ENCODE measurements at places on chromosomes 4 and X.

DNA sequence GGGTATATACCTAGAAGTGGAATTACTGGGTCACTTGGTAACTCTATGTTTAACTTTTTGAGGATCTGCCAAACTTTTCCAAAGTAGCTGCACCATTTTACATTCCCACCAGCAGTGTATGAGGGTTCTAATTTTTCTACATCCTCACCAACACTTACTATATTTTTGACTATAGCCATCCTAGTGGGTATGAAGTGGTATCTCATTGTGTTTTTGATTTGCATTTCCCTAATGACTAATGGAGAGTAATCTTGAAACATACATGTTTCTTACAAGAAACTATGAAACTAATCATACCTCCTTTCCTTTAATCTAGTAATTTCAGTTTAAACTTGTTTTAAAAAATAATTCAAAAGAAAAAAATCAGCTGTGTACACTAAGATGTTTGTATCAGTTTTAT is 17.9 kb downstream of the BCLAF3 start:
- DNase-seq, result no peak

GRCh38 chr4:65344278-65344825 is 325.9 kb downstream of the EPHA5 start:
- DNase-seq, result no peak

- no peak for DNase-seq
Observed at GRCh38 chr4:19936476-19936875, 315.2 kb upstream of the SLIT2 start.

DNA sequence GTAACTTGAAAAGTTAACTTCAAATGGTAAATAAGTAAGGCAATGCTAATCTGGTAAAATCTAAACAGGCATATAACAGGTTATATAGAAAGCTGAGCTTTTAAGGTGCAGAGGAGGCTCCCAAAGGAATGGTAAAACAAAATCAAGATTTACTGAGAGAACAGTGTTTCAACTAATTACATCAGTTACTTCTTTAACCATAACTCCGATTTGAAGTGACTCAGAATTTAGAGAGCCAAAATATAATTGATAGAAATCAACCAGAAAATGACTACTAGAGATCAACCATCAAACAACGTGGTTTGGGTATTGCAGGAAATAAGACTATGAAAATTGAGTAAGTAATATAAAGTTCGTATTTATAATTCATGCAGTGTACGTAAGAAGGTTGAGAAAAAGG is 6.9 kb downstream of the G3BP2 start:
- DNase-seq, result no peak

DNA sequence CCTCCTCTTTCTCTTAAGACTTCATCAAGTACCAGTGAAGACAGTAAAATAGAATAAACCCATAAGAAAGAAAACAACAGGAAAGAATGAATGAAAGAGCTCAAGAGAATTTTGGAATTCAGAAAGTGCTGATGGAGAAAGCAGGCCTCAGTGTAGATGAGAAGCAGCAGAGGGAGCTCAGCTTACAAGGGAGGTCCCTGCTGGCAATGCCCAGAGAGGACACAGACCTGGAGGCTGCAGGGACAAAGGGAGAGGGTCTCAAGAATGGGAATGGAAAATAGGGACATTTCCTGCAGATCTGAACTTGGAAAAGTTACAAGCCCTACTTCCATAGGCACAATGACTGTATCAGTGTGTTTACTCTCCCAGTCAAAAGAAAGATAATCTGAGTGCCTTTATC is 64.5 kb upstream of the MAGEA10 start:
- no peak for DNase-seq

DNA sequence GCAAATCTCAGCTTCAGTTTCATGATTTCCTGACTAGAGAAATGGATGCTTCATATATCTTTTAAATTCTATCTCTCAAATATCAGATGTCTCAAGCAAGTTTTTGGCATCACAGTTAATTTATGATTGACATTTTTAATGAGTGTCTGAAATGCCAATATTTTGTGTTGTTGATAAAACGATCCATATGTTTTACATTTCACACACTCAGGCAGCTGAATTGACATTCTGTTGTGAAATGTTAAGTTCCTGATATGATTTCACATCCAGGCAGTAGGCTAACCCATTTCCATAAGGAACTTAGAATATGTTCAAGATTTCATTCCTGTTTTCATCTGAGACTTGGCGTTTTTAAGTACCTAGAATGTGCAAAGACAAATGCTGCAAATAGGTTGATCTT is 650.6 kb downstream of the PCDH18 start:
- no peak for DNase-seq

GRCh38 chrX:47707031-47707780 is 48.2 kb upstream of the UXT start:
- DNase-seq, result no peak

DNA sequence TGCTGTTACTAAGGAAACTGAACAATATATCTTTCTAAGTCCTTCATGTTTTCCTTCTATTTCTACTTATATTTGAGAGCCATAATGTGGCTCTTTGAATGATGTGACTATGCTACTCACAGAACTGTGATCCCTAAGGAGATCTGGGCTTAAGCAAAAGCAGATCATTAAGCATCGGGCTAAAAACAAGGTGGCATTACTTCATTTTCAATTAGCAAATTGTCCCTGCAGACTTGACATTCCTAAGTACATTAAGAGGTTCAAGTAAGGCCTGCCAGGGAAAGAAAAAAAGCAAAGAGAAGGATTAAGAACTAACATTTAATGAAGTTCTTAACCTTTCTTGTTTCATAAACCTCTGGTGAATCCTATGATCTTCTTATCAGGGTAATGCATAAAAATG is 447.6 kb downstream of the PDGFC start:
- no peak for DNase-seq

GRCh38 chrX:134533352-134533751 is 73.4 kb downstream of the HPRT1 start:
- no peak for DNase-seq

DNA sequence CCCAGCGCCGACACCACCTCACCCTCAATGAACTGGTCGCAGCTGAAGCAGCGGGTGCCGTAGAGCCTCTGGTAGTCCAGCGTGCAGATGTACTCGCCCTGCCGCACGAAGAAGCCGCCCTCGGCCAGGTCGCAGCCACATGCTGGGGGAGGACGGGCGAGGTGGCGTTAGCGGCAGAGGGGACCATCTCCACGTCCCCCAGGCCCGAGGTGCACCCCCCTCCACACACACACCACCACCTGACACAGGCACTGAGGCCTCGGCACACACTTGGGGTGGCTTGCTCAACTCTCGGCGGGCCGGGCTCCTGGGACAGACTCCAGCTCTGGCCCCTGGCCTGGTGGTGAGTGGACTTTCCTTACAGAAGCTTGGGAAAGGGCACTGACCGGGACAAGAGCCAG is 61.5 kb downstream of the ABLIM2 start:
- DNase-seq, result no peak

DNA sequence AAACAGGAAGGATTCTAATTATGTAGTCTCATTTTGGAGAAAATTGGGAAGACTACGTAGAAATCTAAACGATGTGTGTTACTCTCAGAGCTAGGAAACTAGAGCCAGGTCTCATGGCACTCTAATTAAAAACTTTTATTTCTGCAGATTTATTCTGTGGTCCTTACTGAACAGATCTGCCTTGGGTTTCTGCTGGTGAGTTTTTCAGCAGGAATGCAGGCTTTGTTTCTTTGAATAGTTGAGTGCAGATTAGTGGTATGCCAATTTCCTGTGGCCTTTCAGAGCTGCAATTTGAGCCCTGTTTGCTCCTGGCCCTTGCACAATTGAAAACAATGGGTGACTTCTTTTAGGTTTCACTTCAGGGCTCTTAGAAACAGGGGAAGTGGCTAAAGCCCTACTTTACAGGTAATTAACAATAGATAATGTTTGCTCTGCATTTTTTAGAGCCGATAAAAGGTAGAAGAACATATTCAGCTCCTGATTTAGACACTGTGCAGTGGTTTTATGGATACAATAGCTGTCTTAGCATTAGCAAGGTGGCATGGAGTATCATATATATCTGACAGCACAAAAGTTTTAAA is 21.8 kb downstream of the SPRY1 start:
- peak; percentile 73 for DNase-seq

GRCh38 chr4:145583191-145584055 is 35.8 kb upstream of the MMAA start:
- no peak for DNase-seq

DNA sequence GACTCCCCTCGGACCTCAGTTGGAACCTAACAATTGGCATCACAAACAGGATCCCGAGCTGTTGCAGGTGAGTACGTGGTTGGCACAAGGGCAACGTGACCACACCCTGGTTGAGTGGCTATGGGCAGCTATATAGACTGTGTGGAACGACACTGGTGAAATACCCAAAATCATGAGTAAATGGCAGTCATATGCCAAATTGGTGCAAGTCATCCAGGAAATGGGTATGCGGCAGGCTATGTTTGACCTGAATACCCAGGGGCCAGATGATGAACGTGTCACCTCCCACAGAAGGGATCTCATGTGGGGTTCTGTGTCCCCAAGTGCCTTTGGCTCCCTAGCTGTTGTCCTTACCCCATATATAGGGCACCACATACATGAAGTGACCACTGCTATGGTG is 53.2 kb upstream of the CCDC149 start:
- no peak for DNase-seq

DNA sequence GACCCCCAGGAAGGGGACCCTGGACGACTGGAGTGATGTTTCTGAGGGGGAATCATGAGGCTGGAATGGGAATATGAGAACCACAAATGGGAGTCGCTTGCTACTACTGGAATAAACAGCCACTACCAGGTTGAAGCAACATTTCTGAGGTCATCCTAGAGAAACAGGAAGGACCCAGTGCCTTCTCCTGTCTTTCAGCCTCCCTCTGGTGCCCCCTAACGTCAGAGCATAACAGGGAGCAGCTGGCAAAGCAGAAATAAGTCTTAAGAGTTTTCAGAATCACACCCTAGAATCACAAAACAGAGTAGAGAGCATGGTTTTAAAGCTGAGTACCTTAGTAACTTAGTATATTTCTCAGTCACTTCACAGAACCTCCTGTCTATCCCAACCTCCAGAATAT is 347.8 kb upstream of the PITX2 start:
- peak; percentile 49 for DNase-seq

GRCh38 chr4:108529984-108530905 is 90.1 kb upstream of the RPL34 start:
- DNase-seq, result no peak

DNA sequence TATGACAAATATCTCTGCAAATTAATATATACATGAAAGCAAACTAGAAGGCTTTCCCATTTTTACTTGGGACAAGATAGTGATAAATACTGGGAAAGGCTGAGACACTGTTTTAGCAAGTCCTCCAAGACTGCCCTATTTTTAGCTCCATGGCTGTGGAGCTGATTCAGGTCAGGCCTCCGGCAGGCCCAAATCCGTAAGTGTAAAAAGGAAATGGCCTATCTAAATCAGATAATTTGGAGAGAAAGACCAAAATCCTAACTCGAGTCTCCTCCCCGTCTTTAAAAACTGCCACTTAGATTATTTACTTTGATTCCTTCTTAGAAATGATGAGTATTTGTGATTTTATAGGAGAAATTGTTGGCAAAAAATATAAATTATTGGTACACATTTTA is 2.9 kb downstream of the OTUD4 start:
- no peak for DNase-seq

DNA sequence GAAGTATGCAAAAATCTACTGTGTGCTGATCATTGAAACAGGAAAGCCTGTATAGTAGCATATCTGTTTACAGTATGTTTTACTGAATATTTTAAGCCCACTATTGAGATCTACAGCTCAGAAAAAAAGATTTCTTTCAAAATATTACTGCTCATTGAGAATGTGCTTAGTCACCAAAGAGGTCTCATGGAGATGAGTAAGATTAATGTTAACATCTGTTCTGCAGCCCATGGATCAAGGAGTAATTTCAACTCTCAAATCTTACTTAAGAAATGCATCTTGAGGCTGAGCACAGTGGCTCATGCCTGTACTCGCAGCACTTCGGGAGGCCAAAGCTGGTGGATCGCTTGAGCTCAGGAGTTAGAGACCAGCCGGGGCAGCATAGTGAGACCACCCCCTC is 3.3 kb downstream of the RNF4 start:
- no peak for DNase-seq

- no peak for DNase-seq
Observed at GRCh38 chrX:133661962-133662839, 246.9 kb upstream of the GPC4 start.

All from H1 (cell line).